RKO (cell line): ENCODE measurements at places on chromosomes 4 and X.

DNA sequence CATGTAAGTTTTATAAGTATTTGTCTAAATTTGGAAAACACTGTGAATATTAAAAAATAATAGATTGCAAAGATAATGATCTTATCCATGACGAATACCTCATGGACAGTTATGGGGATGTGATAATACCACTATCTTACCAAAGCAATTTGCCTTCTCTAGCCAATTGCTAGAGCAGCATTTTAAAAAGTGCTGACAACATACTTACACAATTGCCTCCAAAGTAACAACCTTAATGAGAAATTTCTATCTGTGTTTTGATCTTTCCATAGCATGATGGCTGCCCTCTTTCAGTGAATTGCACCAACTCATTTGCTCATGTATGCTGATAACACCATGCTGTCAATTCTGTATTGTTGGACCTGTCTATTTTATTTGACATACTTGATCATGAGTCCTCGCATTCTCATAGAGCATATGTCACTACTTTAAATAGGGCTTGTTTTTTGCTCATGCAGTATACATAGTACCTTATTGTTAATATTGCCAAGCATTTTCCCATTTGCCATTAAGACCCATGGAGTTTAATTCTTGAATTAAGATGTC lies 87.2 kb downstream of the MMRN1 start:
- DNase-seq = no peak

DNA sequence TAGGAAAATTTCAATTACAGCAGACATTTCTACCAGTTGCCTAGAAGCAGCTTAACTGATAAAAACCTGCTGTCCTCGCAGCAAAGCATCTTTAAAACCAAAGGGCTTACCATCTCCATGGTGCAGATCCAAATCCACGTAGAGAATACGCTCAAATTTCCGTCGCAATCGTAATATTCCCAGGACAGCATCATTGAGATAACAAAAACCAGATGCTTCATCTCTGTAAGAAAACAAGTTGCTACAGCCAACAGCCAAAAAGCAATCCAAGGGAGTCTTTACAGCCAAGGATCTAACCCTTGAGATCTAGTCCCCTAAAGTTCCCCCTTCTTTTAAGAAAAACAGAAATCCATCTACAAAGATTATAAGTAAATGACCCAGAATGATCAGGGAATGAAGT lies 77.6 kb downstream of the HDAC8 start:
- no peak for DNase-seq

GRCh38 chr4:106583567-106583966 lies 215.0 kb upstream of the GIMD1 start:
- DNase-seq = peak; percentile 65

DNA sequence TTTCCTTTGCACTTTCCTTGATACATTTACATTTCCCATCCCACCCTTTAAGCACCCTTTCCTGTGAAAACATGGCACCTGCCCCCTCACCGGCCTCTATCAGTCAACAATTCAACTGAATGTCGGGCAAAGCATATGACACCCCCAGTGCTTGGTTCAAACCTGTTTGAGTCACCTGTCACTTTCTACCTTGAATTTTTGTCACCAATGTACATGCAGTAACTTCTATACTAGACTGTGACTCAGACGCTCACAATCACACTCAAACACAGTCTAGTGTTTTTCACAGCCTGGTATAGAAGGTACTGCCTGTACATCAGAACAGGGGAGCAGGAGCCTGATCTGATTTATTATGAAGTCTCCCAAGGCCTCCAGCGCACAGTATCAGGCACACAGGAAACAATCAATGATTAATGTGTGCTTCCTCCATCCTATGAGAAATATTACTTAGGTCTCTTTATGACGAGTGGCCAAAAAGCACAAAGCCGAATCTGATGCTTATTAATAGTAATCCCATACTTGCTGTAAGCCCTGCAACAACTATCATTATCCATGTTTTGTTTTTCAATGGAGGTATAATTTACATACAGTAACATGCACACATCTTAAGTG lies 49.2 kb upstream of the FAM9C start:
- no peak for DNase-seq

DNA sequence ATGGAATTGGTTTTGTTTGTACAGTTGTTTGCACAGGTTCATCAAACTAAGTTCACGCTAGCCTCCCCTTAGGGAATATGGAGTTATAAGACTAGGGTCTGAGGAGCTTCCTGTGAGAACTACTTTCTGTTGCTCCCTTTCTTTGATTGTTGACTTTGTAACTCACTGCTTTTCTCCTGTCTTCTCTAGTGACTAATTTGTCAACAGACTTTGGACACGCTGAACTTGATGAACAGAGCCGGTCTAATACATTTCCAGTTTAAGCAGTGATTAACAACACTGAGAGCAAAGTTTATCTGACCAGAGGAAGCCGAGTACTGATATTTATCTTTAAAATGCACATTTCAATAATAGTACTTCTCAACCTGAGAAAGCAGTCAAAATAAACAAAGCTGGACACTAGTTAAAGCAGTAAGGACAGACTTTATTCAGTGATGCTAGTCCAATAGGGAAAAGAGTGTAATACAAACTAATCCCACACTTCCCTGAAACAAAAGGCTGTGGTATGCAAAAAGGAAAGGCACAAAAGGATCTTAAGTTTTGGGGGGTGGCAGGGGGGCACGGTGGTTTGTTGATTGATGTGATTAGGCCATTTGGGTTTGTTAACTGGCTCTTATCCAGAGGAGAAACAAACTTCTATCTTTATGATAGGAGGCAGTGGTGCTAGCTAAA lies 2.7 kb upstream of the NUDT9 start:
- DNase-seq = no peak

DNA sequence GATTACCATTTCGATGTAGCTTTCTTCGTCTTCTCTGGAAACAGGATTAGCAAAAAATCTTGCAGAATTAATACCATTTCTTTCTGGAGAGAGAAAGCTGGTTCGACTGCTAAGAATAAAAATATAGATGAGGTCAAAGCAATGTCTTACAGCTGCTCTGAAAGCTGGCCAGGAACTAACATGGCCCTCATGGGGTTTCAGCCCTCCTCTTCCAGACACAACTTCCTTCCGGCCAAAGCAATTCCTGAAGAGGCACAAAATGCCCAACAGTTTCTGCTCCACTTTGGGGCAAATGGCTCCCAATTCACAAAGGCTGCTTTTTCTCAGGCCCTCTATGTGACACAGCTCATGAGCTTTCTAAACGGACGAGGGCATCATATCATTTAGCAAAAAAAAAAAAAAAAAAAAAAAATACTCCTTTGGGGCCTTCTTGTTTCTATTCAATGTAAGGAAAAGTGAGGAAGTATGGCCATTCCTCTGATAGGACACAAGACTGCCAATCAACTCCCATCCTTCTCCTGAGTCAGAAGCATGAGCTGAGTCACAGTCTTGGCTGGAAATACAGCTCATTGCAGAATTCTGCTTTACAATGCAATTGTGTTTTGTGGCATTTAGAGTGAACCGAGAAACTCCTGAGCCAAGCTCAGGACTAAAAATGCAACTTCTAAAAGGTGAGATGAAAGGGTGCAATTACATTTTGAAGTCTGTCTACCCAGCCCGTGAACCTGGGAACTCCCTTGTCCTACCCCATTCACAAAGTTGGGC lies 42.7 kb upstream of the CTAG2 start:
- DNase-seq = peak; percentile 72

DNA sequence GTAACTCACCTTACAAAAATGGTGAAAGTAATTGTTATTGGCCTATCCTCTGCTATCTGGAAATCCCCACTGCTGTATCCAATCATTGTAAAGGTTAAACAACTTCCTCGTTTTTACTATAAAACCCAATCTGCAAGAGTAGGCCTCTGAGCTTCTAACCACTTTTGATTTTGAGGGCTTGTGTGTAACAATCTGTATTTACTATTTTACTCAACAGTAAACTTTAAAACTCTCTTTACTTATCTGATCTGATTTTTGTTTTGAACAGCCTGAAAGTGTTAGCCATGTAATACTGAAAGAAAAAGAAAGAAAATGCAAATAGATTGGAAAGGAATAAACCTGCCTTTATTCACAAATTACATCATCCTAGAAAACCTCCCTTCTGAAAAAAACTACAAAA lies 63.1 kb downstream of the SLC10A7 start:
- DNase-seq = no peak

DNA sequence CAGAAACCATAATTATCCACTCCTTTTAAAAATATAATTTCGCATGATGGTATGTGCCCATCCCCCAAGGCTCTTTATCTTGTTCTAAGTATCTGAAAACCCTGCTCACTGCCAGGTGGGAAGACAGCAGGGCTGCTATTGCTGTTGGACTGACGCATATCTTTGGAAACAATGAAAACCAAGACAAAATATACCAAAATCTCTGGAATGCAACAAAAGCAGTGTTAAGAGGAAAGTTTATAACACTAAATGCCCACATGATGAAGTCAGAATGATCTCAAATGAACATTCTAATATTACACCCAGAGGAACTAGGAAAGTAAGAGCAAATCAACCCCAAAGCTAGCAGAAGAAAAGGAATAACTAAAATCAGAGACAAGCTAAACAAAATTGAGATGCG lies 162.0 kb downstream of the FAM47B start:
- DNase-seq = no peak

- DNase-seq = no peak
Observed at GRCh38 chrX:18898492-18898891, 85.4 kb downstream of the PHKA2 start.

DNA sequence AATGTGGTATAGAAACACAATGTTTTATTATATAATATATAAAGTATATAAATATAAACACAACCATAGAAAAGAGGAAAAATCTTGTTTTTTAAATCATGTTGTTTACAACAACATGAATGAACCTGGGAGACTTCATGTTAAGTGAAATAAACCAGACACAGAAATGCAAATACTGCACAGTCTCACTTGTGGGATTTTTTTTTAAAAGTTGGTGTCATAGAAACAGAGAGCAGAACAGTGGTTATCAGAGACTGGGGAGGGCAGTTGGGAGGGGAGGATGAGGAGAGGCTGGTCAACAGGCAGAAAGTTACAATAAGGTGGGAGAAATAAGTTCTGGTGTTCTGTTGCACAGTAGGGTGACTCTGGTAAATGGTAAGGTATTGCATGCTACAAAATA lies 57.1 kb downstream of the FREM3 start:
- no peak for DNase-seq

GRCh38 chrX:72430405-72430968 lies 124.8 kb upstream of the CITED1 start:
- no peak for DNase-seq

- peak; percentile 11 for DNase-seq
Observed at GRCh38 chrX:69493193-69493592, 10.9 kb upstream of the NALF2 start.

DNA sequence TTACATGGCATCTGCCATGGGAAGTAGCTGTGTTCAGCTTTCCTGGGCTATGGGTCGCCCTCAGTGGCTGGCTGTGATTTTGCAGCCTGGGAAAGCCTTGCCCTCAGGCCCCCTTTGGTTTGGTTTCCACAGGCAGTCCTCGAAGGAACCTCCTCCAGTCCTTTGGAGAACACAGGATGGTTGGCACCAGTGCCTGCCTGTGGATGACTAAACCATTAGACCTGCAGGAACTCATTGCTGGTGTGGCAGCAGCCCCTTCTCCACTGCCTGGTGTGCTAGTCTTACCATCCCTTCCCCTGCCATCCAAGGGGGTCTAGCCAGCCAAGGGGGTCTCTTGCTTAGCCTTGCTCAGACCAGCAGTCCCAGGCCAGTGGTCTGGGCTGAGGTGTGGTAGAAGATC lies 71.4 kb upstream of the PJA1 start:
- no peak for DNase-seq

- no peak for DNase-seq
Observed at GRCh38 chr4:56806666-56807065, 14.8 kb downstream of the SPINK2 start.

DNA sequence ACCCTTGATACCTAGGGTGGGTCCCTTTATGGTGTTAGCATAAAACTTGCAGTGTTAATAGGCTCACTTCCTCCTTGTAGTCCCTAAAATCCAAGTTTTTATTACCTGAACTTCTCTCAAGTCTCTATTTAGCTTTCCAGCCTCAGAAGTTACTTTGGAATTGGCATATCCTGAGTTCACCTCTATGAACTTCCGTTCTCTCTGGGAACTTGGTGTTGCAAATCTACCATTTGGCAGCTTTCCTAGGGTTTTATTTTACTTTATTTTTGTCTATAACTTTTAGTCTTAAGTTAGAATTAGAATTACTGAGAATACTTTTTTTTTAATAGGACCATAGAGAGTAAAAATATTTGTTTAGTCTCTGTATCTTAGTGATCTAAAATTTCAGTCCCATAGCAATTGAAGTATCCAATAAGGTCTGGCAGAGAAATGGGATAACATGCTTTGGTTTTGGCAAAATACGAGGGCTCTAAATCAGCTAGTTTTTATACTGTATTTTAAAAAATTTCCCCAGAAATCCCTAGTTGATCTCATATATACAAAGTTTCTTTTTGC lies 30.3 kb upstream of the NAF1 start:
- DNase-seq = no peak

DNA sequence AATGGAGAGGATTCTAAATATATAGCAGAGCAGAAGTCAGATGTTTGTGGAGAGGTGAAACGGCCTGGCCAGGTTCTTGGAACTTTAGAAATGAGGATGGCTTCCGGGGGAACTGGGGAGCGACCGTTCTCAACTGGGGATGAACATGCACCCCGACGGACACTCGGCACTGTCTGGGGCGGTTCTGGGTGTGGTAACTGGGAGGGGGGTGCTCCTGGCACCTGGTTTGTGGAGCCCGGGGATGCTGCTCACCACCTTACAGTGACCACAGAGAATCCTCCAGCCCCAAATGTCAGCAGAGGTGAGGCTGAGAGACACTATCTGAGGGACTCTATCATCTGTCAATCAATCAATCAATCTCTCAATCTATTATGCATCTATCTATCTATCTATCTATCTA lies 69.0 kb upstream of the PPP2R3B start:
- DNase-seq = no peak

DNA sequence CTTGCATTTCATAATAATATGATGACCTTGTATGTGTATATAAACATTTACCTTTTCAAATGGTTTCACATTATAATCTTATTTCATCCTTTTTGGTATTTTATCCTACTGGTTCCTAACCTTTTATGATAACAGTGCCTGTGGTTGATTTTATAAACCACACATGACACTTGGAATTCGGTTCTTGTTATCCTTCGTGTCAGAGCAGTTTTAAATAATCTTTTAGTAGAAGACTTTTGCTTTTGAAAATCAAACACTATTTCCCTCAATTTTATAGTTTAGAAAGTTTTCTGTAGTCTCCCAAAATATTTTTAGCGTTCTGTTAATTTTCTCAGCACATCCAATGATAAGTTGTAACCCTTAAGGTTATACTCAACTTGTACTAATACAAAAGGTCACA lies 676.8 kb downstream of the RAPGEF2 start:
- no peak for DNase-seq

DNA sequence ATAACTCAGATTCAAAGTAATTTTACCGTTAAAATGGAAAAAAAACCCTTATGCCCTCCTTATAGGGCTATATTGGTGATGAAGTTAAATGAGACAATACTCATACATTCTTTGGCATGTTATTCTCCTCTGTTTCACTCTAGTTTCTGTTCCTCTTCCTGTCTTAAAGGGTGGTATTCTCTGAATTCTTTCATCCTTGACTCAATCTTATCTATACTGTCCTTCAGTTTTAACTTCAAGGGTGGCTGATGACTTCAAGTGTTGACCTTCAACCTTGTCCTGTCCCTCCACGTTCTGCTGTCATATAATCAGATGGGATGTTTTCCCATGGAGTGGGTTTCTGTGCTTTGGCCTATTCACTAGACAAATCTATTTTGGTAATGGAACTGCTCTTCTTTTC lies 44.0 kb downstream of the ZNF518B start:
- DNase-seq = no peak
